ENCODE measurements at places on chromosomes 4 and X. TPM values are rescaled to one million over a fixed set of nuclear protein-coding genes. Genes with fewer than 3 reads are reported as not detected.
A peak's percentile ranks its signal among the peaks of the same experiment; 100 is the strongest.

GRCh38 chrX:115388879-115389278 lies 99.4 kb downstream of the LUZP4 start:
- no peak for DNase-seq

DNA sequence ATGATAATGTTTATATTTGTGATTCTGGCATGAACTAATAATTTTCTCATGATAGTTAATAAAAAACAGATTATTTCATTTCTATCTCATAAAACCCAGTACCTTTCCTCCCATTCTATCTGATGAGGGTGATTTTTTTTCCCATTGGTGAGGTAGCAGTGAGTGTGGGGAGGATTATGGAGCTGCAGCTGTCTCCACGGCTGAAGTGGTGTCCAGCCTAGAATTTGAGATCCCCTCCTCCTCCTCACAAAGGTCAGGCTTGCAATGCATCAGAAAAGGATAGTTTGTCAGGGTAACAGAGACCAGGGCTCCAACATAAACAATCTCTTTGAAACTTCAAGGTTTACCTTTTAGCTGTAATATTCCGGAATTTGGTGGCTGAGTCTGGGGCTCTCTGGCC lies 60.9 kb downstream of the C4orf51 start:
- no peak for DNase-seq

DNA sequence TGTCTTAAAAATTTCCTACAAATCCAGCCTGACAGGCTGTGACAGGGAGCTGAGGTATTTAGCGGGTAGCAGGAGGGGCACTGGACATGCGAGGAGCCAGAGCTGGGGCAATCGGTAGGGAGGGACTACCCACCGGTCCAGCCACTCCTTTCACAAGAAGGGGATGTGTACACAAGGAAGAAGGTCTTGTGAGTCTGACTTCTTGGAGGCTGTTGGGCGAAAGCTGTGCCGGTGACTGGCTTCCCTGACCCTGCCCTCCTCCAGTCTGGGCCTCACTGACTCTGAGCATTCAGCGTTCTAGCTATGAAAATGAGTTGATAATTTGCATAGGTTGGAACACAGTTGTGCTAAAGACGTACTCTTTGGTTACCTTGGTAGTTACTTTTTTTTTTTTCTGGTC lies 12.7 kb upstream of the CXCL8 start:
- no peak for DNase-seq

- DNase-seq, result no peak
These were observed 48.3 kb downstream of the USP9X start for GRCh38 chrX:41133551-41133950.

GRCh38 chr4:95093460-95093859 lies 335.7 kb downstream of the BMPR1B start:
- DNase-seq, result no peak

GRCh38 chr4:75786938-75787337 lies 62.6 kb downstream of the USO1 start:
- no peak for DNase-seq

GRCh38 chr4:3399277-3400194 lies 42.2 kb upstream of the HGFAC start:
- DNase-seq, result peak; percentile 18

- DNase-seq, result no peak
These were observed 30.0 kb upstream of the MYOZ2 start for GRCh38 chr4:119105605-119106004.

DNA sequence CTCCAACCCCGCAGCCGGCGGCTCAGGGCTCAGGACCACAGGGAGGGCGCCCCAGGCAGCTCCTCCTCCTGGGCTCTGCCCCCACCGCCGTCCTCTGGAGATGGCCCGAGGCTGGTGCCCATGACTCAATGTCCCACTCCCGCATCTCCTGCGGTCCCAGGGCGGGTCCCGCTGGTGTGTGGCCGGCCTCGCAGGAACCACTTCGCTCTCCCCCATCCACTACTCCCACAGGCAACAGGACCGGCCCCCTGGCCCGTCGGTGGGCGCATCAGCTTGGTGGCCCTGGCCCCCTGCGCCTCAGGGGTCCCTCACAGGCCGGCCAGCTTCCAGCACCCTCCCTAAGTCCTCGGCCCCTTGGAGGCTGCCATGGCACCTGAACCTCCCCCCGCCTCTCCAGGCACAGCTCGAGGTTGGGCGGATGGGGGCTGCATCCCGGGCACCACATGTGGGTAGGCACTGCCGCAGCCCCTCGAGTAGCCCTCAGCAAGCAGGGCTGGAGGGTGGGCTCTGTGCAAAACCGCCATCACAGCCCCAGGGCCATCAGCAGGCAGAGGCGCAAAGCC lies 22.8 kb upstream of the SPON2 start:
- no peak for DNase-seq

PLAC1 gene
- polyA plus RNA-seq, result 1.4 TPM

DDIT4L gene
- polyA plus RNA-seq, result 0.70 TPM

GAGE12H gene
- polyA plus RNA-seq, result not detected

SMPX gene
- not detected for polyA plus RNA-seq

IDUA gene
- polyA plus RNA-seq, result 13.9 TPM

CEP135 gene
- polyA plus RNA-seq, result 7.3 TPM

INTS6L gene
- polyA plus RNA-seq, result 0.30 TPM

Data from A549 (cell line).